Left renal cortex interstitium (tissue), 4 donors: ENCODE measurements at places on chromosomes 6 and 20.
A peak's percentile ranks its signal among the peaks of the same experiment; 100 is the strongest.

DNA sequence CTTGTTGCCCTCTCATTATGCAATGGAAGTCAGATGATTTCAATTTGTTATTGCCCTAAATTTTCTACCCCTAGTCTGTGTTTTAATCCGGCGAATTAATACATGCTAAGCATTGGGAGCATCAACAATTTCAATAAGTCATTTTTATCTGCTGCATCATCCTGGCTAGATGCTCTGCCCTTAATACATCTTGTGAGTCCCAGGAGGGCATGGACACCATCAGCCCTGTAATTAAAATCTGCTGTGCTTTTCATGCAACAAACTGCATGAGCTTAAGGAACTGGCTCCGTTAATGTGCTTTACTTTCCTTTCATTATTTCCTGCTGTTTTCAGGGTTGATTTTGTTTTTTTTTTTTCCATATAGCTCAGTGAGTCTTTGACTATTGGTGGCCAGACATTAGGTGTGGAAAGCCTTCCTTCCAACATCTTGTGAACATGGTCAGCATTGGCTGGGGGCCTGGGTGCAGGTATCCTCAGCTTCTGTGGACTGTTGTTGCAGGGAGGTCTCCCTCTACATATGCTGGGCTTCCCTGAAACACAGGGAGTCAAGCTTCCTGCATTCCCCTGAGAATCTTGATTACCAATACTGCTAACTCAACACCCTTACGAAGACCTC lies 8.5 kb upstream of the PBOV1 start:
- DNase-seq: no peak

DNA sequence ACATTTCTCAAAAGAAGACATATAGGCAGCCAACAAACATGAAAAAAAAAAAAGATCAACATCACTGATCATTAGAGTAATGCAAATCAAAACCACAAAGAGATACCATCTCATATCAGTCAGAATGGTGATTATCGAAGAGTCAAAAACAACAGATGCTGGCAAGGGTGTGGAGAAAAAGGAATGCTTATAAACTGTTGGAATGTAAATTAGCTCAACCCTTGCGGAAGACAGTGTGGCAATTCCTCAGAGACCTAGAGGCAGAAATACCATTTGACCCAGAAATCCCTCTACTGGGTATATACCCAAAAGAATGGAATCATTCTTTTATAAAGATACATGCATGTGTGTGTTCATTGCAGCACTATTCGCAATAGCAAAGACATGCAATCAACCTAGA lies 303.8 kb upstream of the THEMIS start:
- no peak for DNase-seq

- DNase-seq: no peak
Observed at GRCh38 chr6:36685926-36686667, 7.6 kb downstream of the CDKN1A start.

- no peak for DNase-seq
Observed at GRCh38 chr6:145090801-145091585, 644.3 kb downstream of the EPM2A start.

DNA sequence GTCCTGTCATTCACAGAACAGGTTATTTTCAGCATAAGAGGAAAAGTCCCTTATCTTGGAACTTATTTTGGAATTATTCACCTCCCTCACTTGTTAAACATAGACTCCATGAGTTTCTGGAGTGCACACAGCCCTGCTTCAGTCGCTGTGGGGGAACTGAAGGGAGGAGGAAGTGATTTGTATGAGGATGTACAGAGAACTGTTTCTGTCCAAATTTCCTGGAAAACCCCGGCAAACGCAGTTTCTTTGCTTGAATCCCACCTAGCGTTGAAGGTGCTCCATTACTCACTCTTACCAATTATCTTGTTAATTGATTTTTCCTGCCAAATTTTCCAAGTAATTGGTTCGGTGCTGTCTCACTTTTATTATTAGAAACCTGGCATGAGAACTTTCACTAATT lies 78.0 kb upstream of the AGPAT4 start:
- no peak for DNase-seq

DNA sequence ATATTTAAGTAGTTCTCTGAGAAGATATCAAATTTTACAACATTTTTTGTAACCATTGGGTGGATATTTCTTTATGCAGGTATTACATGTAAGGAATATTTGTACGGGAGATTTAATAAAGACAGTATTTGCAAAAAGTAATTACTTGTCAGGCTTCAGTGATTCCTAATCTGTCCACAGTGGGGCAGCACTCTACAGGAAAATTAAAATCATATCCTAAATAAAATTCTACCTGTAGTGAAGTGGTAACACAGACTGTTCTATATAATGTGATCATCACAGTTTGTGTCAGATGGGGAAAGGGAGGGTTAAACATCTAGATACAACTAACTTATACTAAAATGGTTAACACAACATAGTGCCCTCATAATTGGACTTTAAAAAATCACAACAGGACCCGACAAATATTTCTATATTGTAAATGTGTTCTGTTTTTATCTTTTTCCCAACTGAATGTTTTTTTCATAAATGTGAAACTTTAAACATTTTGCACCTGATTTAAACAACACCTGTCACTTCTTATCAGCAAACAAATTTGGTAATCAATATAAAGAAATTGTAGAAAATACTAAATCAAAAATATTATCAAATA lies 145.6 kb upstream of the MANEA start:
- peak; percentile 7 for DNase-seq

- DNase-seq: no peak
Observed at GRCh38 chr20:61936701-61937131, 129.0 kb downstream of the TAF4 start.

DNA sequence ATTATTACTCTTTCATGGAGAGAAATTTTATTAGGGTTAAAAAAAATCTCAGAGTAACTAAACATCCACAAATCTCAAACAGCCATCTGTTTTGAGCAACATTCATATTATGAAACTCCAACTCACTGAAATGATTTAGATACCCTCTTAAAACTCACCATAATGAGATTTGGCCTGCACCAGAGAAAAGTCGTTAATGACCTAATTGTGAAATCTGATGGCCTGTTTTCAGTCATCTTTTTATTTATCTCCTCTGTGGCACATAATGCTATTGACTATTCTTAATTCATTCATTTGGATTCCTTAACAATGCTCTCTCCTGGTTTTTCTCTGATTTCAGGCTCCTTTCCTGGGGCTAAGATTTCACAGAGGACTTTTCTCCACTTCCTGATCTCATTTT lies 192.7 kb downstream of the RNF144B start:
- DNase-seq: no peak

GRCh38 chr6:5138995-5139827 lies 54.1 kb downstream of the PPP1R3G start:
- no peak for DNase-seq

DNA sequence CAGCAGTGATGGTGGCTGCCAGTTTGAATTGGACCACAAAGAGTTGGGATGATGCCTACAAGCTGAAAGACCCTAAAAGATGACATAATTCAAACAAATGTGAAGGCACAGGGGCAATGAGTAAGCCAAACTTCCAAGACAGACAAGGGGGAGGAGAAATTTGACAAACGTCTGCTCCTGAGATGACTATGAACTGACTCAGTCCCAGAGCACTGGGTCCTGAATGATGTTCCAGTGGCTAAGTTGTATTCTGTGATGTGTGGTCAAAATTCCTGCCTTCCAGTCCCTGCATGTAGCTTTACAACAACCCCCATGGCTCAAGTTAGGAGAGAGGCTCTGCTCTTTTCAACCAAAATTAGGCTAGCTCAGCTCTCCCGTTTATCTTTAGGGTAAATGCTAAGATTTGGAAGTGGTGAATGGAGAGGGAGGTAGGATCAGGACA lies 86.1 kb upstream of the SIRPA start:
- DNase-seq: no peak

DNA sequence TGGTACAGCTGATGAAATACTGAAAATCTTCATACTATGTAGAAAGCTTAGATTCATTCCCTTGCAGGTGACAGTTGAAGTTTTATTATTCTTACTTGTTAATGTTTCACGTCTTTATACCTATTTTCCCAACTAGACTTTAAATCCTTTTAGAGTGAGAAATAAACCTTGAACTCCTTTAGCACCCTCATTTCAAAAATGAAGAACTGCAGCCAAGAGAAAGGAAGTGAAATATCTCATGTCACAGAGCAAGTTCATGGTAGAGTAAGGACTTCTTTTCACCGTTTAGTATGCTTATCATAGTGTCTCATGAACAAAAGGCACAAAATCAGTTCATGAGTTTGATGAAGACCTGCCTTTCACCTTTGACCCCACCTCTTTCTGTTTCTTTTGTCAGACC lies 38.5 kb downstream of the ORC3 start:
- no peak for DNase-seq
